ENCODE measurements at places on chromosomes 4 and X. TPM values are rescaled to one million over a fixed set of nuclear protein-coding genes. Genes with fewer than 3 reads are reported as not detected.
A peak's percentile ranks its signal among the peaks of the same experiment; 100 is the strongest.

DNA sequence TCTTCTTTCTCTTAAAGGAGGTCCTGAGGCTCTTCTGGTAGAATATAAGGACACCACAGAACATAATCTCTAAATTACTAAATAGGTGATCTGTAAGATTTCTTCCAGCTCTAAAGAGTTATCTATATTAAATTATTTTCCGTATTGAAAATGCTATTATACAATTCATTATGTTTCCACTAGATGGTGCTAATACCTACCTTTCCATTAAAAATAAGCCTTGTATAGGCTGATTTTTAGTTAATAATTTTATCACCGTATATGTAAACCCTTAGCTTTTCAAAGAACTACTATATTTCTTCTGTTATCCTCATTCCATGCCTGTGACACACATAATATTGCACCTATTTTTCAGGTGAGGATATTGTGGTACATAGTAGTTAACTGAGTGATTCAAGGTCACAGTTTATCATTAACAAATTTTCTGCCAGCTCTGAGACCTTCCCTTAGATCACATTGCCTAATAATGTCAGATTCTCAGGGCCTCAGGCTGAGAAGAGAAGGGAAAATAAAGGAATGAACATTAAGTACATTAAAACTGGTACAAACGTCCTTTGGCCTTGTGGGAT lies 138.8 kb downstream of the TEX11 start:
- H3K36me3 ChIP-seq, result no peaks in the 10 kb centered on the region
- peak; percentile 16 for DNase-seq
- no peak overlapping the region for H3K27ac ChIP-seq
- H3K27me3 ChIP-seq, result peaks cover 58% of the 10 kb centered on the region

GRCh38 chr4:87962398-87963146 lies 12.9 kb upstream of the SPP1 start:
- no peaks in the 10 kb centered on the region for H3K27me3 ChIP-seq
- no peak for DNase-seq
- no peaks in the 10 kb centered on the region for H3K36me3 ChIP-seq
- peak overlapping the region; percentile 46 for H3K27ac ChIP-seq

DNA sequence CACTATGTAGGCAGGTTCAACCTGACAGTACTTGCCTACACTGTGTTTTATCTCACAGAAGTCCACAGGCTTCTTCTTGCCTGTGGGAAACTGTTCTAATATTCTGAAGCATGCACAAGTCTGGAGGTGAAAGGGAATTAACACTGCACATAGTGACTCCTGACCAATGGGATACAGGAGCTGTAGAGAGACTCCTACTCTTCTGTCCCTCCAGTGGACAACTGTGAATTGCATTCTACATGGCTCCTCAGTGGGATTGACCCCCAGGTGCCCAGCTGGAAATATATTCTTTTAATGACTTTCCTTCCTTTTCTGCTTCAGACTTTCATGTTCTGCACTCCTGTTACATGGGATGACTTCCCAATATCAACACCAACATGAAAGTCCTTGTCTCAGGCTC lies 8.2 kb upstream of the YIPF6 start:
- no peak overlapping the region for H3K27ac ChIP-seq
- no peaks in the 10 kb centered on the region for H3K36me3 ChIP-seq
- peak; percentile 41 for DNase-seq
- peaks cover 28% of the 10 kb centered on the region for H3K27me3 ChIP-seq
- H3K4me3 ChIP-seq, result no peak overlapping the region

DNA sequence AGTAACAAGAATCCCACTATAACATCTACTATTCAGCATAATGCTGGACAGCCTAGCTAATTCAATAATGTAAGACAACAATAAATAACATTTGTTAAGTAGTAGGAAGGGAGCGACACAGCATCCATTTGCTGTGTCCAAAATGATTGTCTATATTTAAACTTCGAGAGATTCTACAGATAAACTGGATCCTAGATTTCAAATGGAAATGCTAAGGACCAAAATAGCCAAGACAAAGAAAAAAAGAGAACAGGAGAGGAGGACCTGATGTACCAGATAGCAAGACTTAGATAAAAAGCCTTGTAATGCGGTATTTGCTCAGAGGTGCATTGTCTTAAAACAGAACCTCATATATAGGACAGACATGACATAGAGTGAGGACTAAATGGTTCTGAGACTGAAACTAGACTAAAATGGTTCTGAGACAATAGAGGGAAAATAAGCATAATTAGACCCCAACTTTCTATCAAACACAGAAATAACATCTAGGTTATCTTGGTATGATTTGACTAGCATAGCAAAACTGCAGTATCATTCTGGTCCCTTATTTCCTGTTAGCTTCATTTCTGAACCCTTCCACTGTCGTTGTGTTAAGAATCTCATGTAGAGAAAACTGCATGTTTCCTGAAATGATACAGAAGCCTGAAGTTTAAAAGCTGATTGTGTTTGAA lies 3.8 kb downstream of the HPGDS start:
- H3K27me3 ChIP-seq, result no peaks in the 10 kb centered on the region
- no peak overlapping the region for H3K4me3 ChIP-seq
- H3K36me3 ChIP-seq, result no peaks in the 10 kb centered on the region

DNA sequence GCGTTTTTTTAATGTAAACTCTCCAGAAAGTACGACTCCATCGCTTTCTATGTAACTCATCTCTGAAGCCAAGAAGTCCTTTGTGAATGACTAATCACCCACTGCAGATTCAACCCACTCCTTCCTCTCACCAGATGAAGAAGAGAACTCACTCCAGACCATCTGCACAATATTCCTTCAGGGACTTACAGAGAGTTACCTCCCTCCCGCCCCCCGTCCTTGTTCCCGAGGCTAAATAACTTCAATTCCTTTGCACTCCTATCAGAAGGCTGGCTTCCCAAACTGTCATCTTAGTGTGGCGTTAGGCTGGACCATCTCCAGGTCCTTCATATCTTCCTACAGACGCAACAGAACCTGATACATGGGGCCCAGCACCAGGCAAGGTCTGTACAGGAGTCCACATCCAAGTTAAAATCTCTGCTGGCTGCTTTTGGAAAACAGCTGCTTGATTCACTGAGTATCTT lies 82.4 kb downstream of the AFAP1 start:
- peak; percentile 30 for DNase-seq
- peaks cover 9% of the 10 kb centered on the region for H3K36me3 ChIP-seq
- H3K4me3 ChIP-seq, result no peak overlapping the region
- H3K27me3 ChIP-seq, result no peaks in the 10 kb centered on the region
- H3K27ac ChIP-seq, result peak overlapping the region; percentile 8
- peaks cover 21% of the 10 kb centered on the region for H3K4me1 ChIP-seq

GRCh38 chr4:80336582-80336981 lies 1.1 kb downstream of the CFAP299 start:
- no peak overlapping the region for H3K27ac ChIP-seq
- no peaks in the 10 kb centered on the region for H3K27me3 ChIP-seq
- no peaks in the 10 kb centered on the region for H3K4me1 ChIP-seq
- peak overlapping the region; percentile 80 for H3K4me3 ChIP-seq
- H3K36me3 ChIP-seq, result no peaks in the 10 kb centered on the region

DNA sequence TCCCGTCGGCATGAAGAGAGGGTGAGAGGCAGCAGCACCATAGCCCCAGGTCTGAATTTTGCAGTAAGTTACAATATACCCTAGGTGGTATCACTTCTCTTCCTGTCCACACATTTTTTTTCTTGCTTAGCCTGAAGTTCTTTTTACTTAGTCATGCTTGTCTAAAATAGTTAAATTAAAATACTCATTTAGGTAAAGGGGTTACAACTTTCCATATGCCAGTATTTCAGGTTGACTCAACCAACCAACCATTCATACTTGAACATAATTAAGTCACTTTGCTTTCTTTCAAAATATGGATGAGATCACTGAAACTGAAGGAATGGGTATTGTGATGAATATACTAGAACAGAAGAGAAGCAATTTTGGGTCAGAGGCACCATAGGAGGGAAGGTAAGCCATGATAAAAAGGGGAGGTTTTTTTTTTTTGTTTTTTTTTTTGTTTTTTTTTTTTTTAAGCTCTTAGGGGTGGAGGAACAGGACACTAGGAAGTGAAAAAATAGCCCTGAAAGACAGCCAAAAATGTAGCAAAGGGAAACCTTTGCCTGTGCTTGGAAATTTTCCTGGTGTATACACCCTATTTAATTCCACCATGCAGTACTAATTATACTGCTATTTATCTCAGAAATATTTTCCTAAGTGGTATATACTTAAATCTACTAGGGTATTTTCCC lies 41.8 kb downstream of the RPS6KA3 start:
- H3K4me1 ChIP-seq, result peaks cover 6% of the 10 kb centered on the region
- DNase-seq, result no peak
- H3K27me3 ChIP-seq, result peaks cover 85% of the 10 kb centered on the region
- H3K36me3 ChIP-seq, result peaks cover 5% of the 10 kb centered on the region
- H3K27ac ChIP-seq, result no peak overlapping the region

- no peaks in the 10 kb centered on the region for H3K4me1 ChIP-seq
- no peak overlapping the region for H3K27ac ChIP-seq
- no peak overlapping the region for H3K4me3 ChIP-seq
- no peak for DNase-seq
- H3K27me3 ChIP-seq, result no peaks in the 10 kb centered on the region
Observed at GRCh38 chr4:94588896-94589693, 137.4 kb downstream of the PDLIM5 start.

DNA sequence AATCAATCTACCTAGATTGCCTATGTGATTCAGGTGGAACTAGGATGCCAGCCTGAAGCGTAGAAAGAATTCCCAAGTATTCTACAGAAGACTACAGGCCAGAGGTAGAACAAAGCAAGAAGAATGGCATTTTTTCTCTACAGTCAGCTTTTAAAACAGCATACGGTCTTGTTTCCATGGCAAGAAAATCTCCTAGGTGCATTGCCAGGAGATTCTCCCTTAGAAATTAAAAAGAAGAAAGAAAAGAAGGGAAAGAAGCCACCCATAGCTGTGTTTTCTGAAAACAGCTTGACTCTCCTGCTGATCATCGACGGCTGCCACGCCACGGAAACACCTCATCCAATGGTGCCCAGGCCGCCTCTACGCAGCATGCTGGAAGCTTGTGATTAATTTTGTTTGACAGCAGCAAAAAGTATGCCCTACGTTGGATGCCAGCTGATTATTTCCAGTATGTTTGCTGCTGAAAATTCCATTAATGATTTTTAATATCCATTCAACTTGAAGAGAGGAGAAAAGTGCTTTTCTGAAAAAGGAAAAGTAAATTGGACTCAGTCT lies 24.1 kb downstream of the ANK2 start:
- no peak for DNase-seq
- no peaks in the 10 kb centered on the region for H3K36me3 ChIP-seq
- H3K4me3 ChIP-seq, result no peak overlapping the region
- H3K4me1 ChIP-seq, result peaks cover 5% of the 10 kb centered on the region
- no peaks in the 10 kb centered on the region for H3K27me3 ChIP-seq

- H3K4me1 ChIP-seq, result peaks cover 7% of the 10 kb centered on the region
- no peak overlapping the region for H3K27ac ChIP-seq
- no peaks in the 10 kb centered on the region for H3K27me3 ChIP-seq
- peaks cover 5% of the 10 kb centered on the region for H3K36me3 ChIP-seq
- H3K4me3 ChIP-seq, result no peak overlapping the region
Observed at GRCh38 chr4:6955261-6955911, 45.8 kb downstream of the TBC1D14 start.

DNA sequence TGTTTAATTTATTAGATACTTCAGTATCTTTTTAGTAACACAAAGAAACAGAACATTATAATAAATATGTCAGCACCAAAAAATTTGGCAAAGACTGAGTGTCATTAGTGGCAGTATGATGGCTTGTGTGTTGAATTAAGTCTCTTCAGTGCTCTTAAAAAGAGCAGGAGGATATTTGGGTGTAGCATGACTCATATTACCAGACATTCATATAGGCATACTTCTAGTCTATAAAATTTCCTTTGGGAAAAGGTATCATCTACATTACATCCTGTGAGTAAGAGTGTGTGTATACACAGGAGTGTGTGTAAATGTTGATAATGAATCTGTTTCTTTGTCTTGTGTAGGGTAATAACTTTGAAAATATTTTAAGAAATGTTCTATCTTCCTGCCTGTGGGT lies 135.7 kb downstream of the CNKSR2 start:
- H3K36me3 ChIP-seq, result no peaks in the 10 kb centered on the region
- DNase-seq, result no peak
- no peak overlapping the region for H3K27ac ChIP-seq

- no peak overlapping the region for H3K27ac ChIP-seq
- no peak for DNase-seq
- H3K4me3 ChIP-seq, result no peak overlapping the region
- peaks cover 43% of the 10 kb centered on the region for H3K36me3 ChIP-seq
- peaks cover 11% of the 10 kb centered on the region for H3K4me1 ChIP-seq
Observed at GRCh38 chr4:15612136-15612535, 43.0 kb downstream of the FBXL5 start.

- H3K36me3 ChIP-seq, result peaks cover 59% of the 10 kb centered on the region
Observed at GRCh38 chr4:106294062-106294461, 21.9 kb downstream of the TBCK start.

DNA sequence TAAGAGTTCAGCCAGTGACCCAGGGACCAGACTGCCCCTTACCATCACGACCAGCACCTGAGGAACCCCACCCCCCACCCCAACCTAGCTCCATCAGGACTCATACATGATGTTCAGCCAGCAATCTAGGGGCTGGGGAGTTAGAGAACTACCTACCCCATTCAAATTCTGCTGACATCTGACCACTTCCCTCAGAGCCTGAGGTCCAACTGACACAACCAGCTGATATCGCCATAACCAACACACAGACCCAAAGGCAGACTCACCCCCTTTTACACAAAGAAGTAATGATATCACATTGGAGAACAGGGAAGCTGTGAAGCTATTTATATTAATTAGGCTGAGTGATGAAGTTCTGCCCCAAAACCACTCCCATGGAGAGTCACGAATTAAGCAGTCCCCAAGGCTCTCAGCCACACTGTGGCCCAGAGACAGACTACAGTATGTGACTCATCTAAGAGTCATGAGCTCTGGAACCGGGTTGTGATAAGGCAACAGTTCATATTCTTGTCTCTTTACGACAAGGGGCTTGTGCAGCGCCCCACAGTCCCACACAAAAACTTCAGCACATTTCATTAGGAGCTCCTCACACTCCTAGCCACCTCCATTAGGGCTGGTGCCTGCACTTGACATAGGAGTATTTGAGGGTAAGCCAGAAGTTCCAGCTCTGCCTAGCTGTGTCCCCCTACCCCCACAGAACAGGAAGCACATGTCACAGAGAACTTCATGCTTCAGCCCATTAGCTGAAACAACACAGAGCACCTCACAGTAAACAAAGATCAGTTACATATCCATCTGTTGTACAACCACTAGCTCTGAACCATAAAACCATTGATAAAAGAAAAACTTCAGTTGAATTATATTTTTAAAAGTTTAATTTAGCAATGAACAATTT lies 184.7 kb upstream of the ZCCHC13 start:
- H3K27ac ChIP-seq, result no peak overlapping the region
- no peaks in the 10 kb centered on the region for H3K36me3 ChIP-seq
- H3K4me3 ChIP-seq, result no peak overlapping the region
- H3K27me3 ChIP-seq, result no peaks in the 10 kb centered on the region
- H3K4me1 ChIP-seq, result peaks cover 15% of the 10 kb centered on the region

HPGD gene
- 0.77 TPM for total RNA-seq

ITIH6 gene
- not detected for total RNA-seq

VCX gene
- total RNA-seq, result not detected

P2RY8 gene
- not detected for total RNA-seq

UFSP2 gene
- 44.4 TPM for total RNA-seq

CDS1 gene
- 11.5 TPM for total RNA-seq

FAM9A gene
- total RNA-seq, result not detected
